ENCODE measurements at places on chromosomes 3 and 15. TPM values are rescaled to one million over a fixed set of nuclear protein-coding genes. Genes with fewer than 3 reads are reported as not detected.

DNA sequence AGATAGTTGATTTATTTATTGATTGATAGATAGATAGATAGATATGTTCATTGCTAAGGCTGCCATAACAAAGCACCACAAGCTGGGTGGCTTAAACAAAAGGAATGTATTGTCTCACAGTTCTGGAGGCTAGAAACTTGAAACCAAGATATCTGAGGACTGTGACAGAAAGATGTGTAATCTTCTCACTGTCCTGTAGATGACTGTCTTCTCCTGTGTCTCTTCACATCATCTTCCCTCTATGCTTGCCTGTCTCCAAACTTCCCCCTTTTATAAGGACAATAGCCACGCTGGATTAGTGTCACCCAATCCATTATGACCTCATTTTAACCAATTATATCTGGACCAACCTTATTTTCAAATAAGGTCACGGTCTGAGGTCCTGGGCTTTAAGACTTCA is 40.9 kb downstream of the GNB4 start:
- no peak for DNase-seq

DNA sequence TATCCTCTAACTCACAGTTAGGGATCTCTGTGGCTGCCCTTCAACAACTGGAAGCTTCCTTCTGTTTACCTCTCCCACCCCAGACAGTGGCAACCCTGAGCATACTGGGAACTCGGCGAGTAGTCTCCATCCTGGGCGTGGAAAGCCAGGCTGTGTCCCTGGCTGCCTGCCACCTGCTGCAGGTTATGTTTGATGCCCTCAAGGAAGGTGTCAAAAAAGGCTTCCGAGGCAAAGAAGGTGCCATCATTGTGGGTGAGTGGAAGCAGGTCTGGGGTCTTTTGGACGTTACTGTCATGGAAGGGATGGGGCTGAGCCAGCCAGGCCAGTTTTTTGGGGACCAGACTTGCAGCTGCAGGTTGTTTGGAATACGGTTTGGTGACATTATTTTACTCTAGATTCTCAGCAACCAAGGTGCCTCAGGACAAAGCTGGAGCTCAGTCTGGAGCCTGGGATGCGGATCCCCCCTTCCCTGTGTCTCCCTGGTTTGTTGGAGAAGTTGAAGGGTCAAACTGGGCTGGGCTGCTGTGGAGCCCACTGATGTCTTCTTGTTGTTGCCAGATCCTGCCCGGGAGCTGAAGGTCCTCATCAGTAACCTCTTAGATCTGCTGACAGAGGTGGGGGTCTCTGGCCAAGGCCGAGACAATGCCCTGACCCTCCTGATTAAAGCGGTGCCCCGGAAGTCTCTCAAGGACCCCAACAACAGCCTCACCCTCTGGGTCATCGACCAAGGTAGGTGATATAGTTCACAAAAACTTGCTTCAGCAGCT is 7.5 kb downstream of the UNC45A start:
- DNase-seq = no peak

SLC6A20 gene
- total RNA-seq = not detected

CPN2 gene
- not detected for total RNA-seq

DNA sequence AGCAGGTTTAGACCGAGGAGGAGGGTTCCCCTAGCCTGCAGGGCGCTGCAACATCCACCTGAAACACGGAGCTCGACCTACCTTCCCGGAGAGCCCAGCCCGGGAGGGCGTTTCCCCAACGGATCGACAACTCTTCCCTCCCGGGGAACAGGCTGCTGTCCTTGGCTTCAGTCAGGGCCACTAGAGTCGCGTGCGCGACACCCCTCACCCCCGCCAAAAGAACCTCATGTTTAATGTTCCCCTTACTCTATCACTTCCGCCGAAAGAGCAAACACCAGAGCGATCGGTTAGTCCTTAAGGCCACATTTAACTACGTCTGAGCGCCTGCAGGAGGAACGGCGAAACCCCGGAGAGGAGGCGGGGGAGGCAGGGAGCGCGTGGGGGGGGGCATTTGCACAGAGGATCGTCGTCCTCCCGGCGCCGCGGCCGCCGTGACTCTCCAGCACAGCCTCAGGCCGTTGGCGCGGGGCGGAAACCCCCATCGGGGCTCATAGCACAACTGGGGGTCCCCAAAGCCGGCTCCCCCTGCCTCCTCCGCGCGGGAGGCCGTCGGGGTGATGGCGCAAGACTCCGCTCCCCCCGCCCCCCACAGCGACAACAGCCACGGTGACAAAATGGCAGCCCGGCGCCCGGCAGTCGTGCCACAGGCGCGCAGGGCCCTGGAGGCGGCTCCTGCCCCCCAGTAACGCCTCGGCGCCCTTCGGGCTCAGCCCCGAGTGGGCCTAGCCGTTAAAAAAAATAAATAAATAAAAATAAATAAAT is 3.2 kb downstream of the ANP32A start:
- DNase-seq = peak; percentile 69

All from activated T-cell treated with anti-CD3 and anti-CD28 coated beads, Interleukin-2, amount 50 U/mL, for 4 hours (primary cell).